Stimulated activated CD8-positive, alpha-beta memory T cell treated with anti-CD3 and anti-CD28 coated beads, Interleukin-15, amount 100 ng/mL, for 24 hours (primary cell): ENCODE measurements at places on chromosomes 6 and 20.

- no peak for DNase-seq
Observed at GRCh38 chr6:5778906-5779305, 227.8 kb downstream of the NRN1 start.

- DNase-seq = no peak
Observed at GRCh38 chr6:136225496-136225895, 24.6 kb downstream of the MTFR2 start.

DNA sequence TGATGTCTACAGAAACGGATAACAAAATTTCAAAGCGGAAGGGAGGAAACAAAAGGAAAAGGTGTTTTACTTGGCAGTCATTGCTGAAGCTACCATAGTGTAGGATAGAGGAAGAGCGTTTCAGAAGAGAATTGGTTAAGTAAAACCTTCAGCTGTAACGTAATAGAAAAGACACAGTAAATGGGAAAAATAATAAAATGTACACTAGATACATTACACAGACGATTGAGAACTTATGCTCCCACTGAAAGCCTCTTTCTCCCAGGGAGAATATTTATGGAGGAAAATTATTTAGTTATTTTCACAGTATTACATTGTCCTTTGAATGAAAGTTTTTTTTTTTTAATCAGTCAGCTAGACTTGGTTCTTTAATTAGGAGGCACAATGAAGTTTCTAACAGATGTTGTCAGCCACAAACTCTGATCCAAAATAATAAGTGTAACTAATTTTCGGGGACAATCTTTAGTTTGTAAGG lies 90.7 kb upstream of the PRDM1 start:
- DNase-seq = no peak

DNA sequence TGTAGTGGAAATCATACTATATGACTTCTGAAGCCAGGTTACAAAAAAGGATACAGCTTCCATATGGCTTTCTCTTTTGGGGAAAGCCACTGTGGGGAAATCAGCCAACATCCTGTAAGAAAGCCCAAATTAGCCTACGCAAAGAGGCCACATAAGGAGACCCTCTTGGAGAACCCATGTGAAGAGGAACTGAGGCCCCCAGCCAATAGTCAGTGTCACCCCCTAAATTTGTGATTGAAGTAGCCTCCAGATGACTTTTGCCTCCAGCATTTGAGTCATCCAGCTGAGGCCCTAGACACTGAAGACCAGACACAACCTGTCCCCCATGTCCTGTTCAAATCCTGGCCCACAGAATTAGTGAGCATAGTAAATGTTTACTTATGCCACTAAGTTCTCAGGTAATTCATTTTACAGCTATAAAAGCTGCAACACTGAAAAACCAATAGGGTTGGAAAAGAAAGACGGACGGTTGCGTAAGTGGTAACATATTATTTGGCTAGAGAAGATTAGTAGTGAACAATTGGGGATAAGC lies 60.4 kb downstream of the HMGCLL1 start:
- no peak for DNase-seq

DNA sequence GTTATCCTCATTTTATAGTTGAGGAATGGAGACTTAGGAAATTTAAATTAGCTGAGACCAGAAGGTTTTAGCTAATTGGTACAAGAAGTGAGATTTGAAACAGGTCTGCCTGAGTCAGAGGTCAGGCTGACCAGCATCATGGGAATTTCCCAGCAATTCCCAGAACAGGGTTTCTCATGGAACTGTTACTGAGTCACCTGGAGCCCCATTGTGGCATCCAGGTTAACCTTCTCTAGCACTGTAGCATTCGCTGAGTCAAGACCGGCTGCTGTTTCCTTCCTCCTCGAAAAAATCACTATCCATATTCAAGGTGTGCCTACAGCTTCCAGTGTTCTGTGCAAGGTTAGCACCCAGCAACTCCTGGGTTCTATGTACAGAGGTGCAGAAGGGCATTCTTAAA lies 238.0 kb upstream of the MAN1A1 start:
- DNase-seq = no peak

- no peak for DNase-seq
Observed at GRCh38 chr6:144278659-144279314, 6.3 kb upstream of the UTRN start.

DNA sequence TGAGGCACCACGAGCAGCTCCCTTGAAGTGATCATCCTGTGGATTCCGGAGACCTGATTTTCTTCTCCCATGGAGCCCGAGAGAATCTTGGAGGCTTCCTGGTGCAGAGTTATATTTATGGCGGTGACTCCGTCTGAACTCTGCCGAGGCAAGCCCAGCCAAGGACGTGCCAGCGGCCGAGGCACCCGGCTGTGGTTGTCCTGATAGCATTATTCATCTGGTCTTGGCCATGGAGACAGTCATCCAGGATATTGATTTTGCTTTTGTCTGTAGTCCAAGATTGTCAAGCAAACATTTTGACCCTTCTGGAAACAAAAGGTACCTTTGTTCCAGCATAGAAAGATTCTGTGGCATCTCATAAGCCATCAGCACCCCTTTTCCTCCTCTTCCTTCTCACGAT lies 163.3 kb downstream of the SCML4 start:
- no peak for DNase-seq

DNA sequence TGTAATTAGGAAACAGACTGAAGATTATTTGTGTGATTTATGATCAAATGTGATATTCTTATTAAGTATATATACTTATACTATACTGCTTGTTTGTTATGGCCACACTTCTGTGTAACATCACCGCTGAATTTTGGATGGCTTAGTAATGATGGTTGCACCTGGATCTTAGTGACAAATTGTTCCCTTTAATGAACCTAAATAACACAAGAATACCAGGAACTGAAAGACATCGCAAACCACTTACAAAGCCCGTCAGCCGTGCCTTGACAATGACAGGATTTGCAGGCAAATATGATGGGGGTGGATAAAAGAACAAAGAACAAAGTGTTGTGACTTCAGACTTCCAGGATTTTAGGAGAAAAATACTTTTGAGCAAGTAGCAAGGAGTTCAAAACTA lies 67.1 kb downstream of the LAMP5 start:
- DNase-seq = no peak
